ENCODE measurements at places on chromosomes 6 and 20.

DNA sequence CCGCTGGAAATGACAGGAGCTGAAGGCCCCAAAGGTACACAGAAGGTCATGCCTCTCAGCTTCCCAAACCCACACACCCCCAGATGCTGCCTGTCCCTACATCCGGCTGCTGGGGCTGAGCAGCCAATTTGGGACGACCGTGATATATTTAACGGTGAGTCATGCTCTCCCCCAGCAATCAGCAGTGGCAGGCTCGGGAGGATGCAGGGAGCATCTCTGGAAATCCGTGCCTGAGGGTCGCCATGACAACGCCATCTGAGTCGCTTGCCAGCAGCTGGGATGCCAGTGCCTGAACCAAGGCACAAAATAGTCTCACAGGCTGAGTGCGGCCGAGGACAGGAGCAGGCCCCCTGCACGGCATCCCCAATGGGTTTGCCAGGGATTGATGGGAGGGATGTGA is 57.9 kb downstream of the KCNB1 start:
- no peak for DNase-seq

GRCh38 chr20:6008254-6008653 is 45.6 kb downstream of the LRRN4 start:
- peak; percentile 87 for DNase-seq

DNA sequence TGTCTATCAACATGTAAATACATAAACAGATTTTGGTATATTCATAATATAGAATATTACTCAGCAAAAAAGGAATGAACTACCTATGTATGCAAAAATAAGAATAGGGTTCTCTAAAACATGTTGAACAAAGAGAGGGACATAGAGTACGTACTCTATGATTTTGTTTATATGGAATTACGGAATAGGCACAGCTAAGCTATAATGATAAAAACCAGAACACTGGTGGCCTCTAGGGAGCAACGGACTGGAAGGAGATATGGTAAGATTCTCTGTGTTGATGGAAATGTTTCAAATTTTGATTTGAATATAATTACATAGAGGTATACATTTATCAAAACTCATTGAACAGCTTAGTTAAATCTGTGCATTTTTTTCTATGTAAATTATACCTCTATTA is 19.6 kb downstream of the ADGRG6 start:
- DNase-seq = no peak

DNA sequence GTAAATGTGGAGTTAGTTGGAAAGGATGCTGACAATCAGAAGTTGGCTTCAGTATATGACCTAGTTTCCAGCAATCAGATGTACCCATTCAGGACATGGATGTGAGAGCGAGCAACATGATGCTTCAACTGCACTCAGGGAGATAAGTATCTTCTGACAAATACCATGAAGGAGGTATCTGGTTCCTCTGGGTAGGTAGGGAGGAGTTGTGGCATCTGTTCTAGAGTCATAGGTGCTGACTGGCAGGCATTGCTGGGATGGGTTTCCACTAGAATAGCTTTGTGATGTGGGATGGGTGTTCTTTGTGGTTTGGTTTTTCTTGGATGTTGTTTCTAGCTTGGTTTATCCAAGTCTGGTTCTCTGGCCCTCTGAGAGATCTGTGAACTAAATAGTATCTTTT is 3.9 kb upstream of the REV3L start:
- DNase-seq = no peak

DNA sequence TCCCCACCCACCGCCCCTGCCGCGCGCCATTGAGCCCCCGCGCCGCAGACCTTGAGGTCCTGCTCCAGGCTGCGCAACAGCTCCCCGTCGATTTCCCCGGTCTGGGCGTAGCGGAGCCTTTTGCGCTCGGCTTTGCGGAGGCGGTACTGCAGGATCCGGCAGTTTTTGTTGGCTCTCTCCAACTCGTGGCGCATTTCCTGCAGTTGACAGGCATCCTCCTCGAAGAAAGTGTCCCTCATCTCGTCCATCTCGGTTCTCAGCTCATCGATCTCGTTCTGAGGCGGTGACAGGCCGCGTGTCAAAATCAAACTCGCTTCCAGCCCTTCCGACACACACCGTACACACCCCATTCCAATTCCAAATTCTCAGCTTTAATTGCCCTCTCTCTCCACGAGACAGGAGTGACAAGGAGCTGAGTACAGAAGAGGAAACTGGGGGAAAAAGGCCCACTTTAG is 4.3 kb downstream of the MTCL3 start:
- no peak for DNase-seq

DNA sequence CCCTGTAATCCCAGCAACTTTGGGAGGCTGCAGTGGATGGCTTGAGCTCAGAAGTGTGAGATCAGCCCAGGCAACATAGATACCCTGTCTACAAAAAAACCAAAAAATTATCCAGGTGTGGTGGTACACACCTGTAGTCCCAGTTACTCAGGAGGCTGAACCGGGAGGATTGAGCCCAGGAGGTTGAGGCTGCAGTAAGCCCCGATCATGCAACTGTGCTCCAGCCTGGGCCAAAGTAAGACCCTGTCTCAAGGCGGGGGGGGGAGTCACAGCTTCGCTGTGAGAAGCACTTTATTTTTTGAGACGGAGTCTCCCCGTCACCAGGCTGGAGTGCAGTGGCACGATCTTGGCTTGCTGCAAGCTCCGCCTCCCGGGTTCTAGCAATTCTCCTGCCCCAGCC is 54.2 kb downstream of the EZR start:
- no peak for DNase-seq

GRCh38 chr20:48165401-48165685 is 380.1 kb upstream of the SULF2 start:
- no peak for DNase-seq

- DNase-seq = no peak
Measured at GRCh38 chr20:20712004-20712473, 405 bp downstream of the RALGAPA2 start.

GRCh38 chr6:90390379-90390778 is 93.7 kb upstream of the BACH2 start:
- no peak for DNase-seq

- DNase-seq = no peak
Measured at GRCh38 chr6:16974387-16974673, 127.5 kb upstream of the STMND1 start.

DNA sequence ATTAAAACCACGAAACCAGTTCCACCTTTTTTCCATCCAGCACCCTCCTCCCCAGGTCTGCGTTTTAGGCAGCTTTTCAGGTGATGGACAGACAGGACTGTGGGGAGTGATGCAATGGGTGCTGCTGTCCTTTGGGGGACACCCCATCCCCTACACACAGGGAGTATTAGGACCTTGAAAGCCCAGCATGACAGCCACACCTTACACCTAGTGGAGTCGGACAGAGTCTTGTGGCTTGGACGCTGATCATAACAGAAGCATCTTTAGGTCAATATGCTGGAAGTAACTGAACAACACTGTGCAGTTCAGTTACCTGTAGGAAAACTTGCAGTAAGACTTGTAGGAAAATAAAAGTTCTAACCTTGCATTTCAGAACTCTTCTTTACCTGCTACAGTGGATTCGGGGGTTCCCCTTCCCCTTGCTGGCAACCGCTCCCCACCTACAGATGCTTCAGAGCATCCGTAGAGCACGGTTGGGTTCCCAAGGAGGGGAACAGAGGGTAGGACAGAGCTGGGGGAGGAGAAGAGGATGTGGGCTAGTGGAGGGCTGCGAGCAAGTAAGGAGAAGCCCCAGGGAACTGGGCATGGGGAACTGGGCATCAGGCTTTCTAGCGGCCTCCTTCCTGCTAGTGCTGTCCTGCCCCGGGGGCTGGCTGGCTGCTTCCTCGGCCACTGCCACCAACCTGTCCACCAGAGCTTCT is 31.7 kb downstream of the PLEKHG1 start:
- no peak for DNase-seq

- peak; percentile 7 for DNase-seq
Measured at GRCh38 chr6:127641905-127642304, 64.9 kb downstream of the C6orf58 start.

- DNase-seq = no peak
Measured at GRCh38 chr20:2005359-2005758, 11.5 kb upstream of the PDYN start.

- no peak for DNase-seq
Measured at GRCh38 chr6:10411131-10411970, 3.5 kb downstream of the TFAP2A start.

DNA sequence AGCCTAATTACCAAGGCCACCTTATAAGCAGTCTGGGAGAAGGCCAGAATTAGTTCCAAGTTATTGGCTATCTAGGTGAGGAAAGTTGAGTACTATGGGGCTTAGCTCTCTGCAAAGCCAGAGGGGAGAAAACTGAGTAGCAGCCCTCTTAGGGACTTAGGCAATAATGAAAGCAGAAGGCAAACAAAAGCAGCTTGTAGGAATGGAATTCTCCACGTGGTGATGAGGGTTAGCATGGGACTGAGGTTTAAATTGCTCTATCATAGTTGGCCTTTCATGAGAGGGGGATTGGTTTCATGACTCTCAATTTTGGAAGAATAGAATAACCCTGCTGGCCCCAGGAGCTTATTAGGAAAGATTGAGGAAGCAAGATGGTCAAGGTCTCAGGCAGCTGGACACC is 7.0 kb upstream of the UBE2J1 start:
- no peak for DNase-seq

- DNase-seq = no peak
Measured at GRCh38 chr6:10235344-10235743, 179.5 kb downstream of the TFAP2A start.

DNA sequence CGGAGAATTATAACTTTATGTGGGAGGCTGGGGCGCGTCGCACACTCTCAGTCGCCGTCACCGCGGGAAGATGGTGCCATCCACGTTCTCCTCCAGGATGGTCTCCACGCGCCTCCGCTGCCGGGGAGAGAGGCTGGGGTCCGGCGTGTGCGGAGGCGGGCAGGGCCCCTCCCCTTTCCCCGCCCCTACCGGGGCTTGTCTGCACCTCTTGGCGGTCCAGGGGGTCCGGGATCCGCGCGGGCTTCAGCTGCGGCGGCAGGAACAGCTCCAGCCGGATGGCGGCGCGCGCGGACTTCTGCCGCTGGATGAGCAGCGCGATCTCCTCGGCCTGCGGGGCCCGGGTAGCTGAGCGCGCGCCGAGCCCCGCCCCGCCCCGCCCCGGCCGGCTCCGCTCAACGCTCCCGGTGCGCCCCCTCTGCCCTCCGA is 807 bp downstream of the LKAAEAR1 start:
- DNase-seq = no peak

DNA sequence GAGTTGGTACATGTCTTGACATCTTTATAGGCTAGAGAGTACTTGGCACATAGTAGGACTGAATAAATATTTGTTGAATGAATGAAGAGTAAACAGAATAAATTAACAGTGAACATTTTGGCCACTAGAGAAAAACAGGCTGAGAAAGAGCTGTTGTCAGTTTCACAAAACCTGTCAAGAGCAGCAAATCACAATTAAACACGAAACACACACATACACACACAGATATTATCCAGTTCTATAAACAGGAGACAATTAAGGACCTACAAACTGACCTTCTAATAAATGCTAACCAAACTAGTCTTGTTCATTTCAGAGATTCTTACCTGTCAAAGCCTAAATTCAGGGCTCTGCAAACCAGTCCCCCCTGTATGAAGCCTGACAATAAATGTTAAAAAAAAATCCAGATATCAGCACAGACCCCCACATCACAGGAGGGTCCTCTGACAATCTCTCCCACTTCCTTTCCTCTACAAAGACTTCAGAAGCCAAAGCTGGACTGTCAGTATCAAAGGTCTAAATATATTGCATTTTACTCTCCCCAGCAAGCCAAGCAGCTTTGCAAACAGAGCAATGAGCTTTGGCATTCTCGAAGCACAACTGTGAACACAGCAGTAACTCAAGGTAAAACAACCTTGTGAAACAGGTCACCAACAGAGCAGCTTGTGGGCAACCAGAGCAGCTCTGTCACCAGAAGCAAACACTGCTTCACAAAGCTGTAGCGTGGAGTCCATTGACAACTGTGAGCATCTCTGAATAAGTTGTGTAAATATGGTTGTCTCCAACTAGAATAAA is 229.9 kb downstream of the TBXT start:
- no peak for DNase-seq

GRCh38 chr6:109048176-109048575 is 46.5 kb downstream of the SESN1 start:
- DNase-seq = no peak

DNA sequence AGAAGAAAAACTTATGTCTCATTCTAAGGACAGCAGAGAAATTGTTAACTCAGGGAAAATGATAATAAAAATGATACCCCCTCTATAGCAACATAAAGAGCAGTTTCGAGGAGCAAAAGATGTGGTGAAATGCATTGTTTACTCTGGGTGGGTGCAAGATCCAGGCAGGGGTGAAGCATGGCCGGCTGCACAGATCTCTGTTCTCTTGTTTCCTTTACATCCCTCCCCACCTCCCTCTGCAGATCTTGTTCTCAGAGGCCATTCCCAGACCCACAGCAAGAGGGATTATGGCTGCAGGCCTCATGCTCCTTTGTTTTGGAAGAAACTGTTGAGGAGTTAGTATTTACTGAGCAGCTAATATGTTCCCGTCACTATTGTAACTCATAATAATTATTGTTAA is 1.8 kb downstream of the BTN3A1 start:
- no peak for DNase-seq

- peak; percentile 8 for DNase-seq
Measured at GRCh38 chr20:881051-881782, 34.9 kb downstream of the ANGPT4 start.

DNA sequence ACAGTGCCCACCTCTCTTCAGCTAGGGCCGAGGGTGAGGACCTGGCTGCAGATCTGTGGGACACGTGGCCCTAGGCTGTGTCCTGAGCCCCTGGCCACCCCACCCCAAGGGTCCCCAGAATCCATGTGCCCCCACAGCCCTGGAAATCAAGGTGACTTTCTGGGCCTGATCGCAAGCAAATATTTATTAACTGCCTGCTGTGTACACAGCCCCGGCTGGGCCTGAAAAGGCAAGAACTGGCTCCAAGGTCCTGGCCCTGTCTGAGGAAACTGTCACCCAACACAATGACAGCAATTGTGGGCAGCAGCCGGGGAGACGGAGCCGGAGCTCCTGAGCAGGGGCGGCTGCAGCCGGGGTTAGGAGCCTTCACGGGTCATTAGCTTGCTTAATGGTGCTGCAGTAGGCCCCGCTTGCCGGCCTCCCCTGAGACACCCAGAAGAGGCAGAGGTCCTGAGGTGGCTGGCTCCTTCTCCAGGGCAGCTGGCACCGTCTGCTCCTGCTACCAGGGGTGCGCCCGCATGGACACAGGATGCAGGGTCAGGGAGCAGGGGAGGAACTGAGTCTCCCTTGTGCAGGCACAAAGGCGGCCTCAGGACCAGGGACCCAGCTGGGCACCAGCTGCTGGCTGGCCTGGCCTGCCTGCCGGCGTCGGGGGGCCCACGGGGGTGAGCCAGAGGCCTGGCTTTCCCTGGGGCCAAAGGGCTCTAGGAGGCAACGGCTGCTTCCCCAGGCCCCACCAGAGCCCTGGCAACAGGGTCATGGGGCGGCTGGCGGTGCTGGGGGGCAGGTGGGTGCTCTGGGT is 24.1 kb downstream of the NPEPL1 start:
- DNase-seq = no peak

GRCh38 chr6:39907871-39908575 is 26.2 kb downstream of the MOCS1 start:
- DNase-seq = no peak

DNA sequence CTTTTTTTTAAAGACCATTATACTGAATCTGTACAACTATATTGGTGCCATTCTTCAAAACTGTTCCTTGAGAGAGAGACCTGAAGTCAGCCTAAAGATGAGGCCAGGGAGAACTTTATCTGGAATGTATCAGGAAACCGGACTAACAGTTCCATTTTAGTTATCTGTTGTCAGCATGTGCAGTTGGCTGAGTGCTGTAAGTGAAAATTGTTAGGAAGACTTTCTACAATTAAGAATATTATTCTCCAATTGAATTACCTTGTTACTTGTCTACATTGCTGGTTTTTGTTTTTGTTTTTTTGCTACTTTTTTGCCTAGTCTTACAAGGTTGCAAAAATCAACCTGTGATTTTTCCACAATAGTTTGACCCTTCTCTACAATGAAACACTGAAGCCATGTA is 7.5 kb downstream of the CEP57L1 start:
- DNase-seq = no peak

All from AG09309 (cell line).